ENCODE measurements at places on chromosomes 3 and 15.

GRCh38 chr3:133855002-133855370 lies 40.7 kb downstream of the RAB6B start:
- no peaks in the 10 kb centered on the region for H3K36me3 ChIP-seq
- no peak overlapping the region for H3K4me3 ChIP-seq
- no peak overlapping the region for H3K27ac ChIP-seq
- no peaks in the 10 kb centered on the region for H3K4me1 ChIP-seq
- H3K27me3 ChIP-seq, result no peaks in the 10 kb centered on the region

GRCh38 chr3:18900994-18901393 lies 247.3 kb upstream of the KCNH8 start:
- H3K4me3 ChIP-seq, result no peak overlapping the region
- H3K27me3 ChIP-seq, result no peaks in the 10 kb centered on the region
- H3K36me3 ChIP-seq, result no peaks in the 10 kb centered on the region

DNA sequence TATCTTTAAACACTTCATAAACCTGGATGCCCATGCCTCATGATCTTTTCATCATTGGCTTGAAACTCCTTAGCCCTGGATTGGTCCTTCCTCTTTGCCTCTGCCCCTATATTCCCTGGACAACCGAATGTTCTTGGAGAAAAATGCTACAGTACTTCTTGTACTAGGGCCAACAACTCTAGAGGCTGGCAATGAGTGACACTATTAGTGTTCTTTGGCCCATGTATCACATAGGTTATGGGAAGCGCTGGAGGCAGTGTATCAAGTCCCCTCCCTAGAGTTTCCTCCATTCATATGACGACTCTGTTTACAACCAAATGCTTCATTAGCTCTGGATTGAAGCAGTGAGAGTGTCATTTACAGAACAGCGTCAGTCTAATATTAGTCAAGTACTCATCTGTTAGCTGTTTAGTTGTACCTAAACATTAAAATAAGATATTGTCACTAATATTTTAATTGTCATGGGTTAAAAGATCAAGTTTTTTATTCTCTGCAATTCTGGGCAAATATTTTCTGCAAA lies 66.4 kb upstream of the MYO5C start:
- DNase-seq, result no peak
- H3K27ac ChIP-seq, result no peak overlapping the region
- H3K4me3 ChIP-seq, result no peak overlapping the region

DNA sequence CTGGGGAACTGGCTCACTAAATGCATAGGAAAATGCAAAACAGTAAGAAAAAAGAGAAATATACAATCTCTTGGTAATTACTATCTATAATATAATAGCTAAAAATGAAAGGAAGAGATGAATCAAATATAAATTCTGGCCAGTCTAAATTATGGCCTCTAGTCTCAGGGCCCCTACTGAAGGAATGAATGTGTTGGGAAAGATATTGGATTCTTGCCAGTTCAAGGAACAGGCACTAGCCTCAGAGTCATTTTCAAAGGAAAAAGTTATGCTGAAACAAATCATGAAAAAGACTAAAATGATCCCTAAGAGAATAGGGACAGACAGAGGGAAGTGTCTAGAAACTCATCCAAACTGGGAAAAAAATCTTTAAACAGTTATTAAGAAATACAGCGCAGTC lies 62.4 kb downstream of the C3orf80 start:
- no peak for DNase-seq
- H3K4me3 ChIP-seq, result no peak overlapping the region
- H3K4me1 ChIP-seq, result no peaks in the 10 kb centered on the region
- H3K27me3 ChIP-seq, result no peaks in the 10 kb centered on the region
- no peak overlapping the region for H3K27ac ChIP-seq

- no peaks in the 10 kb centered on the region for H3K36me3 ChIP-seq
- DNase-seq, result peak; percentile 13
- H3K27me3 ChIP-seq, result peaks cover 37% of the 10 kb centered on the region
Measured at GRCh38 chr3:181694805-181695660, 16.7 kb upstream of the SOX2 start.

DNA sequence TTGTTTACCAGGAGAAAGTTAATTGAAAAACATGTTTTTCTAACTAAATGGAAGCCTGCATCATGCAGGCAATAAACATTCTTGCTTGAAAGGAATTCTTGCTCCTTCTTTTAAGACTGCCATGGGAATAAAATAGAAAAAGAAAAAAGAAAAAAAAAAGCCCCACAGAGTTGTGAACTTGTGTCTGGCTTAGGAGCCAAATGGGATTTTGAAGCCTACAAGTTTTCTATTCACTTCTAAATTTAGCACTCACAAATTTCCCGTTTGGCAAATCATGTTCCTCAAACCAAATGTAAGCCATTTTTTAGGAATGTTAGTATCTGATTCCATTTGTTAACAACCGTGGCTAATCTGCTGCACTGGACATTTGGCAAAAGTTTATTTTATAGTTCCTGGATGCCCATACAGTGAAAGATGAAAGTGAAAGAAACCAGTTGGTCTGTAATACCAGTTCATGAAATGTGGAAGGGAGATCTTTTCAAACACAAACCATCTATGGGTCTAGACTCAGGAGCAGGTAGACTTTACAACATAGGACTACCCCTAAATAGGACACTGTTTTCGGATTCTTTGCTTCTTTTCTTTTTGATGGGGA lies 133.8 kb upstream of the GMNC start:
- no peak for DNase-seq
- H3K4me3 ChIP-seq, result no peak overlapping the region
- no peaks in the 10 kb centered on the region for H3K27me3 ChIP-seq
- no peak overlapping the region for H3K27ac ChIP-seq
- H3K4me1 ChIP-seq, result no peaks in the 10 kb centered on the region

DNA sequence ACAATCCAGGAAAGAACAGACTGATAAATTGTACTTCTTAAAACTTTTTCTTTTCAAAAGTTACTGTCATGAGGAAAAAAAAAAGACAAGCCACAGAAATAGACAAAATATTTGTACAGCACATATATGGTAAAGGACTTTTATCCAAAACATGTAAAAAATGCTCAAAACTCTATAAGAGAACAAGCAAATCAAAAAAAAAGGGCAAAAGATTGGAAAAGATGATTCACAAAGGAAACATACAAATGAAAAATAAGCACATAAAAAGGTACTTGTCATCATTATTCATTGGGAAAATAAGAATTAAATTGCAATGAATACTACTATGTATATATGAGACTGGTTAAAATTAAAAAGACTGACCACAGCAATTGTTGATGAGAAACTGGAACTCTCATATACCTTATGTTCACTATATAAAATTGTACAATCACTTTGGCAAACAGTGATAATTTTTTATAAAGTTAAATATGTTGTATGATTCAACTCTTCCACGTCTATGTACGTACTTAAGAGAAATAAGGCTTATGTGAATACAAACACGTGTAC lies 39.7 kb downstream of the DIPK2A start:
- no peaks in the 10 kb centered on the region for H3K27me3 ChIP-seq
- DNase-seq, result no peak
- H3K27ac ChIP-seq, result no peak overlapping the region
- H3K4me1 ChIP-seq, result no peaks in the 10 kb centered on the region
- H3K36me3 ChIP-seq, result no peaks in the 10 kb centered on the region

DNA sequence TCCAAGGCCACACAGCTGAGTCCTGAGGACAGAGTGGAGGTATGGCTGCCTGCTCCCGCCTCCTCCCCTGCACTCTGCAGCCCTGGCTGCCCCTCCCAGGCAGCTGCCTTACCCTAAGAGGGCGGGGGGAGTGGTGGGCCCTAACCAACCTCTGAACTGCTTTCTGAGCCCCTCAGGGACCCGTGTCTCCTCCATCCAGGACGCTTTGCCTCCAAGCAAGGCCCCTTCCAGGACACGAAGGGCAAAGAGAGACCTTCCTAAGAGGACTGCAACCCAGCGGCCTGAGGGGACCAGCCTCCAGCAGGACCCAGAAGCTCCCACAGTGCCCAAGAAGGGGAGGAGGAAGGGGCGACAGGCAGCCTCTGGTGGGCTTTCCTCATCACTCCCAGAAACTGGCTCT lies 7.6 kb downstream of the NEIL1 start:
- H3K4me3 ChIP-seq, result no peak overlapping the region
- no peak overlapping the region for H3K27ac ChIP-seq
- H3K4me1 ChIP-seq, result peaks cover 17% of the 10 kb centered on the region

All from B cell (primary cell).